Progenitor cell of endocrine pancreas (in vitro differentiated cells): ENCODE measurements at places on chromosomes 3 and 15. TPM values are rescaled to one million over a fixed set of nuclear protein-coding genes. Genes with fewer than 3 reads are reported as not detected.

- no peak for DNase-seq
Measured at GRCh38 chr3:172142051-172142863, 102.9 kb downstream of the FNDC3B start.

DNA sequence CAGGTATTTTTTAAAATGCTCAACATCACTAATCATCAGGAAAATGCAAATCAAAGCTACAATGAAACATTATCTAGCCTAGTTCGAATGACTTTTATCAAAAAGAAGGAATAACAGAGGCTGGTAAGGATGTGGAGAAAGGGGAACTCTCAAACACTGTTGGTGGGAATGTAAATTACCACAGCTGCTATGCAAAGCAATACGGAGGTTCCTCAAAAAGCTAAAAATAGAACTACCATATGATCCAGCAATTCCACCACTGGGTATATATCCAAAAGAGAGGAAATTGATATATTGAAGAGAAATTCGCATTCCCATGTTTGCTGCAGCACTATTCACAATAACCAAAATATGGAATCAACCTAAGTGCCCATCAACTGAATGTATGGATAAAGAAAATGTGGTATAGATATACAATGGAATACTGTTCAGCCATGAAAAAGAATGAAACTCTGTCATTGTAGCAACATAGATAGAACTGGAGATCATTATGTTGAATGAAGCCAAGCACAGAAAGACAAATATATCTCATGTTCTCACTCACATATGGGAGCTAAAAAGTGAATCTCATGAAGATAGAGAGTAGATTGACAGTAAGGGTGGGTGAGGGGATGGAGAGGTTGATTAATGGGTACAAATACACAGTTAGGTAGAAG is 19.7 kb upstream of the CLN6 start:
- no peak for DNase-seq

DNA sequence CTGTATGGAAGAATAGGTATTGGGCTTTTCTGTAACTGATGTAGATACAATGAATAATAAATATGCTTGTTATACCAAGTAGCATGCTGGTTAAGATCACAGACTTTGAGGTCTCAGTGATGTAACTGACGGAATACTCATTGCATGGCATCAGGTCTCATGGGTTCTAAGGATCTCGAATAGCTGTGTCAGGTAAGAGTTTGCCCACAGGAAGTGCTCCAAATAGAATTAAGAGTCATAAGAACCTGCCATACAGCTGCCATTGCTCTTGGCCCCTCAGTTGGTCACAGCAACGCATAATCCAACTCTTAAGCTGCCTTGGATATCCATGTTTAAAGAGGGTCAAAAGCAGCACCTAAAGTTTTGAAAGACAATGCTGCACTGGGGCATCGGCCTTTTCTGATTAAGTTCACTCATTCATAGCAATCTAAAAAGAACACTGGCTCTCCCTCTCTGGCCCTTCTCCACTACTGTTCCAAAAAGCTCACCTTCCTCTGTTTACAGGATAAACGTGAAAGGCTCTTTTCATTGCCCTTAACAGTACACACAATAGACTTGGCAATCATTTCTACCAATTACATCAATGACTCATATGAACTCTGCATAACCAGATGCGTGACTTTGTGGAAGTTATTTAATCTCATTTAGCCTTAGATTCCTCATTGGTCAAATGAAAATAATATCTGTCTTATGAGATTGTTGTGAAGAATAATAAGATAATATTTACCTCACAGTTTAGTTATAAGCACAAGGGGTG is 74.6 kb downstream of the ZBTB20 start:
- DNase-seq = no peak

DNA sequence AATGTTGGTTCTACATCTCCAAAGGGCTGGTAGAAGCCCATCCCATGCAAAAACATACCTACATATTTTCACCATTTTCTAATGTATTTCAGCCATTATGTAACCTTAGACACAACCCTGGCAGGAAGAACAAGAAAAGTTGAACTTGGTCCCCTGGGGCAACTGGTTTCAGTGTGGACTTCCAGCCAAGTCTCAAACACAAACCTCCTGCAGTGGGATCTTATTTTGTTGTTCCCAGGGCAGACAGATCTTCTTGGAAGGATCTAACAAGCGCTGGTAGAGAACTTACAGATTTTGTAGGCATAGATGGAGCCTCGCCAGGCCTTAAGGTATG is 96.3 kb downstream of the ADAMTS17 start:
- no peak for DNase-seq

GRCh38 chr3:88225326-88226008 is 75.7 kb downstream of the C3orf38 start:
- DNase-seq = no peak

Gene ZPLD1
- not detected in 2 replicates for total RNA-seq

Gene KIF7
- total RNA-seq = 21.8 and 22.8 TPM in 2 replicates

- DNase-seq = no peak
Measured at GRCh38 chr3:143650827-143651226, 197.4 kb downstream of the SLC9A9 start.

- no peak for DNase-seq
Measured at GRCh38 chr3:197736010-197736490, 654 bp downstream of the RUBCN start.
